ENCODE measurements at places on chromosomes 12 and 14.

GRCh38 chr12:49293056-49293956 is 1.6 kb upstream of the PRPH start:
- no peak for DNase-seq

DNA sequence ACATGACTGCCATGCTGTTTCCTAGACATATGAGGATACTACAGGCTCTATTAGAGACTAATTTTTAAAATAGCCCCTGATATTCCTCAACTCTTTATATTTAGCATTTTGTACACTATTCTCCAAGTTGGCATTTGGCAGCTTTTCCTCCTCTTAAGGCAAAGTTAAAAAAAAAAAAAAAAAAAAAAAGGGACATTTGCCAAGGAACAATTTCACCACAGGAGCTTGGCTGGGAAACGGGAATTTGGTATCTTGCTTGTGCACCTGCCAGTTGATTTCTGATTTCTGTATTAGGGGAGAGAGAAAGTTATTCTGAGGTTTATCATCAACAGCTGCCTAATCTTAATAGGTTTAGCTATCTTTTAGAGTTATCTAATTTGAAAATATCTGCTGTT is 87.2 kb downstream of the CAND1 start:
- DNase-seq = no peak

- peak; percentile 37 for DNase-seq
Measured at GRCh38 chr12:103884316-103884715, 43.3 kb upstream of the NT5DC3 start.

- peak; percentile 72 for DNase-seq
Measured at GRCh38 chr14:104680806-104681688, 8.4 kb upstream of the INF2 start.

DNA sequence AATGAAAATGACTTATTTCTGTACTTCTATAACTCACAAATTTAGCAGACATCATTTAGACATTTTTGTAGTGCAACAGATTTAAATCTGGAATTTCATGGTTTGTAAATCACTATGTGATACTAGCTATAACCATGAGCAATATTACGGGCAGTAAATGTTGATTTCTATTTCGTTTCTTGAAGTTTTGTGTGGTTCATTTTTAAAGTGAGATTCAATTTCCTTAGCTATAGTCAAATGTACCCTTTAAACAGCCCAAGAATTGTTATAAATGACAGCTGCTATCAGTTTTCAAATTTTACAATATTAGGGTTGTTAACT is 30.2 kb downstream of the NUDT4 start:
- DNase-seq = no peak

Data from HFFc6 (cell line).